Activated CD8-positive, alpha-beta memory T cell treated with anti-CD3 and anti-CD28 coated beads for 4 hours (primary cell): ENCODE measurements at places on chromosomes 3 and 15.

DNA sequence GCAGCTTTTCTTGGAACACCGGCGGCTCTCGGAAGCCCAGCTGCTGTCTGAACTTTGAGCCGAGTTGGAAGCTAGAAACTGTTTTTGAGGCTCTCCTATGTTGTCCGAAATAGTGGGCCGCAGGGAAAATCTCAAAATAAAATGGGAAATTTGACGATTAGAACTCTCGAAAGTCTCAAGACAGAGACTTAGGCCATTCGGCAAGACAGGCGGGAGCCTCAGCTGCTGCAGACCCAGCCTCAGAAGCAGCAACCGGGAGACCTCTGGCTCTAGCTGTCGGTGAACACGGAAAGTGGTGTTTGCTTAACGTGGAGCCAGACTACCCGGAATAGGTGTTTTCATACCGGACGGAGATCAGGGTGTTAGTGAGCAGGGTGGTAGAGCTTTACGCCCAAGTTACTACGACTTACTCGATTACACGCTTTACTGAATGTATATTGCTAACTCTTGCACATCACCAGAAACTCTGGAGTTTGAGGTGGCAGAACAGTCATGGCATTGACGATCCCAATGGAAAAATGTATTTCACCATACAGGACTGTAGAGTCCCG is 357 bp upstream of the MAN2C1 start:
- no peak for DNase-seq

DNA sequence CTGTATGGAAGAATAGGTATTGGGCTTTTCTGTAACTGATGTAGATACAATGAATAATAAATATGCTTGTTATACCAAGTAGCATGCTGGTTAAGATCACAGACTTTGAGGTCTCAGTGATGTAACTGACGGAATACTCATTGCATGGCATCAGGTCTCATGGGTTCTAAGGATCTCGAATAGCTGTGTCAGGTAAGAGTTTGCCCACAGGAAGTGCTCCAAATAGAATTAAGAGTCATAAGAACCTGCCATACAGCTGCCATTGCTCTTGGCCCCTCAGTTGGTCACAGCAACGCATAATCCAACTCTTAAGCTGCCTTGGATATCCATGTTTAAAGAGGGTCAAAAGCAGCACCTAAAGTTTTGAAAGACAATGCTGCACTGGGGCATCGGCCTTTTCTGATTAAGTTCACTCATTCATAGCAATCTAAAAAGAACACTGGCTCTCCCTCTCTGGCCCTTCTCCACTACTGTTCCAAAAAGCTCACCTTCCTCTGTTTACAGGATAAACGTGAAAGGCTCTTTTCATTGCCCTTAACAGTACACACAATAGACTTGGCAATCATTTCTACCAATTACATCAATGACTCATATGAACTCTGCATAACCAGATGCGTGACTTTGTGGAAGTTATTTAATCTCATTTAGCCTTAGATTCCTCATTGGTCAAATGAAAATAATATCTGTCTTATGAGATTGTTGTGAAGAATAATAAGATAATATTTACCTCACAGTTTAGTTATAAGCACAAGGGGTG is 74.6 kb downstream of the ZBTB20 start:
- no peak for DNase-seq

DNA sequence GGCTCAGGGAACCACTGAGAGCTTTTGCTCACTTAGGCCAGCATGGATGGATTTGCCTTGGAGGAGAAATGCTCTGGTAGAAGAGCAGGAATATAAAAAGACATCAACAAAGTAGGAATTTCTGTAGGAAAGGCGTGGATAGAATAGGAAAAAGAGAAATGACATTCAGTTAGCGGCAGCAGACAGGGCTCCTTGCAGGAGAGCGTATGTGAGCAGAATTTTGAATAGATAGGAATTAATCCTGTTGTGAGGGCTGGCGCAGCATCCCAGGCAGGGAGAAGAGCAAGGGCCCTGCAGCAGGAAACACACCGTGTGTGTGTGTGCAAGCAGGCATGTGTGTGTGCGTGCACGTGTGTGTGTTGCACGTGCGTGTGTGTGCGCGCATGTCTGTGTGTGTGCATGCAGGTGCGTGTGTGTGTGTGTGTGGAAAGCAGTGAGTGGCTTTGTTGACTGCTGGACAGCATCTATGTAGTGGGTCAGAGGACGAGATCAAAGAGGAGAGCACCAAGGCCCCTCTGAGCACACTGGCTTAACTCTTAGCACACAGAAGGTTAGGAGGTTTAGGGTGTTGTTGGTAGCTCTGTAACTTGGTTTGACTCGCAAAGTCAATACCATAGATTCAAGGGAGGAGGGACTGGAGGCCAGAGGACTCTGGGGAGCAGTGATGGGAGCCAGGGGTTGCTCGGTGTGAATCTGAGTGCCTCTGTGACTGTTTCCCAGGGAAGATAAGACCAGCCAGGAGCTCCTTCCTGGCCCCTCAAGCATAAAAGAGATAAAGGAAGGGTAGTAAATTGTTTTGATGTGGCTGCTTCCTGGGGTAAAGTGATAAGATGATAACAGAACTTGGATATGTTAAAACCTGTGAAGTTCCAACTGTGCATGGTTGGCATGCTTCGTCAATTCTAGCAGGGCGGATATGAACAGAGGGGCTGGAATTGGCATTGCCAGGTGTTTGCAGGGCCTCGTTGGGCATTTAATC is 639.5 kb downstream of the NR2F2 start:
- DNase-seq = no peak

DNA sequence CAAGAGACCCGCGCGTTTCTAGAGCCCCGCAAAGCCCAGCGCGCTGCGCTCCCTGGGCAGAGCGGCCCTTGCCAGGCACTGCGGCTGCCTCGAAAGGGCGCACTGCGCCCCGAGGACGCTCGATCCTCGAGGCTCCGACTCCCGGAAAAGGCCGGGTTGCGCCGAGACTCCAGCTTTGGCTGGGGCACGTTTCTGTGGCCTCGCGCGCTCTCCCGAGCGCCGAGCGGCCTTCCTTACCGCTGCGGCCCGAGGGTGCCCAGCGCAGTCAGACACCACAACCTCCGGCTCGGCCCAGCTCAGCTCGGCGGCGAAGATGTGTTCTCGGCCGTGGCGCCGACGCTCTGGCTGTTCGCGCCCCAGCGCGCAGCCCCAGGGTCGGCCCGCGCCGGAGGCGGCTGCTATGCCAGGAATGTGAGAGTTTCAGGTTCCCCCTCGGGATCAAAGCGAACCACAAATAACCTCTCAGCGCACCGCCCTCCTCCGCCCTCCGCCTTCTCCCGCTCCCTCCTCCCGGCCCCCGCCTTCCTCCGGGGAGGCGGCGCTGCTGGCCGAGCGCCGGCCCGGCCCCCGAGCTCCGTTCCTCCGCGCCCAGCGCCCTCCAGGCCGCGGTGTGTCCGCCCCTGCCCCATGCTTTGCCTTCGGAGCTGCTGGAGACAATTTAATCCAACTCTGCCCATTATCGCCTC is at the start of gene AMOTL2:
TSS of gene AMOTL2 (minus strand) at position 343 of the 686 bp plus-strand sequence. CDS start 3,014 bp downstream, outside the sequence.
- no peak for DNase-seq

GRCh38 chr3:157335233-157336076 is 101.2 kb upstream of the PTX3 start:
- DNase-seq = no peak

- no peak for DNase-seq
Observed at GRCh38 chr3:52351762-52352368, 35.7 kb downstream of the DNAH1 start.

- peak; percentile 20 for DNase-seq
Observed at GRCh38 chr3:15858547-15859506, 61.0 kb upstream of the ANKRD28 start.

DNA sequence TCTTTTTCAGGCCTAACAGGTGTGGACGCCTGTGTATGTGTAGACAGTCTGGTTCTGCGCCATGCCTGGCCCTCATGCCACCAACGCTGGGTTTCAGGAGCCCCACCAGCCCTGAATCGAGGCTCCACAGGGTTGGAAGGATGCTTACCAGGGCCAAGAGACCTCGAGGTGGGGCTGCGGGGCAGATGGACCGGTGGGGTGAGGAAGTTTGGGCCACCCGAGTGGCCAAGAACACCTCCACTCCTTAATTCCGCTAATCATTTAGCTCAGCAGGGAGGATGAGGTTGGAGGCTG is 6.0 kb upstream of the ONECUT1 start:
- DNase-seq = no peak

DNA sequence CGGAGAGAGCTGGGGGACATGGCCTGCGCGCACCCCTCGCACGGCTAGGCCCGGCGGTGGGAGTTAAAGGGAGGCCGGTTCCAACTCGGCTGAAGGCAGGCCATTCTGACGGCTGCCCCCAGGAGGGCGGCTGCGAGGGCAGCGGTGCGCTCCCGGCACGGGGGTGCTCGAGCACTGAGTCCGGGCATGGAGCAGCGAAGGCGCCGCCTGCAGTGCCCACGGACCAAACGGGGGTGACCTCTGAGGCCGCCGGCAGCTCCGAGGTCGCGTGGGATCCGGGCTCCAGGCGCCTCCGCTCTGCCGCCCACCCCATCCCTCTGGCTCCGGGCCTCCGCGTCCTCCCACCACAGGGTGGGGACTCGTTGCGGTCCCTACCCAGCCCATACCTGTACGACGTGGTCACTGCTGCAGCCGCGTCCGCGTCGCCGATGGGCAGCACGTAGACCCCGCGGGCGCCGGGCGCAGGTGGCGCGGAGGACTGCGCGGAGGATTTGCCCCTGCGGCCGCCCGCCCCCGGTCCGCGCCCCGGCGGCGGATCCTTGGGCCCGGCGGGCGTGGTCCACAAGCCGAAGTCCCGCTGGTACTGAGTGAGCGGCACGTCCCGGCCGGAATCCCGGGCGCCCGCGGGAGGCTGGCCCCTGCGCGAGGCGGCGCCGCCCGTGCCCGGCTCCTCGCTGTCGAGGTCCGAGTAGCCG is 469 bp downstream of the MAP6D1 start:
- no peak for DNase-seq

GRCh38 chr3:48564667-48565066 is 1.1 kb upstream of the UCN2 start:
- DNase-seq = no peak

GRCh38 chr15:74384566-74384880 is 17.1 kb upstream of the CYP11A1 start:
- DNase-seq = no peak

- DNase-seq = no peak
Observed at GRCh38 chr3:178289544-178290160, 246.6 kb upstream of the KCNMB2 start.
